ENCODE measurements at places on chromosomes 1 and 21.

- DNase-seq: no peak
These were observed 81.2 kb upstream of the F3 start for GRCh38 chr1:94622757-94623156.

DNA sequence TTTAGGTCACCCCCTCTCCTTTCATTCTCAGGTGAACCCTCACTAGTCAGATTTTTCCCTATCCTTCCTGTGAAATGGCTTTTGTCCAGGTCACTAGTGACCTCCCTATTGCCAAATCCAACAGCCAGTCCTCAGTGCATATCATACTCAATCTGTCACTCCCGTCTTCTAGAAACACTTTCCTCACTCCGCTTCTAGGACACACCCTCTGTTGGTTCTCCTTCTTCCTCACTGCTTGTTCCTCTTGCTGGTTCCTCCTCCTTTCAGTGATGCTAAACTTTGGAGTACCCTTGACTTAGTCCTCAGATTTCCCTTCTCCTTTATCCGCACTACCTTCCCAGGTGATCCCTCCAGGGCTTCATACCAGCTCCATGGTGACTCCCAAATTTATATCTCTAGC is 94.3 kb downstream of the RNF220 start:
- DNase-seq: no peak

- DNase-seq: no peak
These were observed 53.3 kb upstream of the ZC3H11B start for GRCh38 chr1:219666242-219666641.

DNA sequence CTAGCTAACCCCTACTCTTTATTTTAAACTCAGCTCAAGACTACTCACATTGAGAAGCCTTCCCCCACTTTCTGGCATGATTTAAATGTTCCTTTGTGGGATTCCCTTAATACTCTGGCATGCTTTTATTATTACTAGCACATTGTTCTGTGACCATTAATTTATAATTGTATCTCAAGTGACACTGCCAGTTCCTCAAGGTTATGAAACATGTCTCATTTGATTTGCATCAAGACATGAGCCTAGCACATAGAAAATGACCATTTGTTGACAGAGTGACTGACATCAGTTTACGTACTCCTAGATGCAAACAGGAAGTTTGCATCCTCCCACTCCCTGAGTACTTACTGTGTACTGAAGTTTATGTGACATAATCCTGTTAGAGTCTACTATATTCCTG is 15.2 kb downstream of the RGS4 start:
- DNase-seq: no peak

- no peak for DNase-seq
These were observed 17.8 kb upstream of the SERTAD4 start for GRCh38 chr1:210214573-210215409.

DNA sequence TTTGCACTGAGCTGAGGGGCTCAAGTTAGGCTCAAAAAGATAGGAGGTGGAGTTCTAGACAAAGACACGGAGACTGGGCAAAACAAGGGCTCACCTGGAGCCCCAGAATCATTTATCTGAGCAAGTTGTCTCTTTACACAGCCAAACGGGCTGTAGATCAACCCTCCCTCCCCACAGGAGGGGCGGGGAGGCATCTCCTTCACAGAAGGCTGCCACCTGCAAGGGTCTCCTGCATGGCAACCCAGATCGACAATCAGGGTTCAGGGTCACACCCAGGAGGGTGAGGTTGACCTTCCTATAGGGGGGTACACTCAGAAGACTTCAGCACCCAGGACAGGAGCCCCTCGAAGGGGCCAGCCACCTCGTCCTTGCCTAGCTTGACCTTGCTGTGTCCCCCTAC is 84.0 kb downstream of the CD247 start:
- DNase-seq: no peak

DNA sequence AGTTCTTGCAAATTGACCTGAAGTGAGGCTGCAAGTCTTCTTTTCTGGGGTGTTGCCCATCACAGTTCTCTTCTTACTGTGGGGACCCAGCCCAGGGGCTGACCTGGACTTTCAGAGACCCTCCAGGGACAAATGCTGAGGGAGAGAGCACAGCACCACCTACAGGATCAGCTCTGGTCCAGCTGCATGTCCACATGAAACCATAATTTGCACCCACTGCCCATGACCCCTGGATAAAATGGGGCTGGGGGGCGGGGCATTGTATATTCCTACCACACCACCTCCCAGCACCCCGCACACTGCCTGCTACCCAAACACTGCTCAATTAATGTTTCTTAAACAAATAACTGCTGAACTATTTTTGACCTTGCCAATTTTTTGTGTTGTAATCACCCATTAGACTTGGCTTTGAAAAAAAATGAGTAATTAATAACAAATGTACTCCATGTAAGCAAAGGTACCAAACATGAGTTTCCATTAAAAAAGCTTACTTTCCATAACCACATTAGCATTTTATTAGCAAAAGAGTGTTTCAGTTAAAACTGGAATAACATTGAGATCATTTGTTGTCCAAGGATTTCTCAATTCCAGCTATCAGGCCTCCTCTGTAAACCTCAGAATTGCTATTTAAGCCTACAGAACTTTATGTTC is 168.0 kb upstream of the RAB4A start:
- DNase-seq: no peak

DNA sequence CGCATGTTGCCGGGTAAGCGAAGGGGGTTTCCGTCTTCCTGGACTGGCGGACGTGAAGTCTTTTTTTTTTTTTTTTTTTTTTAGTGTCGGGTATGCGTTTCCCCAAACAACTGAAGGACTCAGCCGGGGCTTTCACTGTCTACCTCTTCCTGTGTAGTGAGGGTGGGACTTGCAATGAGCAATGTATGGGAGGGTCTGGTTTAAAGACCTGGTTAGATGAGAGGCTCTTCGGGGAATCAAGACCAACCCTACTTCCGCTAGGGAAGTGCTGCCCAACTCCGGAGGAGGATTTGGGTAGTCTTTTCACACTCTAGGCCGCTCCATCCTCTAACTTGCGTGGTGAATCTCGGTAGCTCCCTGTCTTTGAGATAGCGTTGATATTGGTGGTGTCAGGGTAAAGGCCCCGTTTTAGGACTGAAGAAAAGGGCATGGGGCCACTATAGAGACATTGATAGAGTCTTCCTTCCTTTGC is 754 bp downstream of the PRRC2C start:
- peak; percentile 52 for DNase-seq

GRCh38 chr1:153533689-153534201 is 2.0 kb downstream of the S100A6 start:
- DNase-seq: no peak

DNA sequence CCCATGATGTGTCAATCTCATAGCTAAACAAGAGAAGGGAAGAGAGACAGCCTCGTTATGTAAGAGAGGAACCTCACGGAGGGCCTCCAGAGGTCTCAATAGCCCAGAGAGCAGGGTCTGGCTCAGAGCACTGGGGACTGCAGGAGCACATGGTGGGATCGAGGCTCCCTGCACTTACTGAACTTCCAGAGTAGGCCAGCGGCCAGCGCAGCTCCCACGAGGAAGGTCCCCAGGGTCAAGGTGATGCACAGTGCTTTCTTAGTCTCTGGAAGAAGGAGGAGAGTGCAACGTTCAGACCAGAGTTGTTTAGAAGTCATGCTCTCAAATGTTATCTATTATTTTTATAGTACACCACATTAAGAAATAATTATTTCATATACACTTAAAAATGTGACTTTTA is 18.6 kb downstream of the TMPRSS2 start:
- no peak for DNase-seq

DNA sequence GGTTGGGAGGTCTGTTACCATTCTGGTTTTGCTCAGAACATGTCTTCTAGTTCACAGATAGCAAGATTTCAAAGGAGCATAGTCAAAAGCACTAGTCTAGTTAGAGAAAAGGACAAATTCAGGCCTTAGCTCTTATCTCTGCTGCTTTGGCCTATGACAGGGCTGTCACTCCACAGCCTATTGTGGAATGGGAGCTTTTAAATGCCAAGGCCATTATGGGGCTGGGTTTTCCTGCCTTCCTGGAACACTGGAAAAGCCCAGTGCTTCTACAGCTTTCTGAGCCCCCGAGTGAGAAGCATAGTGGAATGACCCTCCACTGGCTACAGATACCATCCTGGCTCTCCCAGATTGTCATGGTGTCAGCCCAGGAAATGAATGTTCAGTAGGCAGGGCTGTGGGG is 9.3 kb downstream of the MTFR1L start:
- DNase-seq: no peak

- DNase-seq: no peak
These were observed 34.8 kb downstream of the ACOT7 start for GRCh38 chr1:6358757-6359201.

DNA sequence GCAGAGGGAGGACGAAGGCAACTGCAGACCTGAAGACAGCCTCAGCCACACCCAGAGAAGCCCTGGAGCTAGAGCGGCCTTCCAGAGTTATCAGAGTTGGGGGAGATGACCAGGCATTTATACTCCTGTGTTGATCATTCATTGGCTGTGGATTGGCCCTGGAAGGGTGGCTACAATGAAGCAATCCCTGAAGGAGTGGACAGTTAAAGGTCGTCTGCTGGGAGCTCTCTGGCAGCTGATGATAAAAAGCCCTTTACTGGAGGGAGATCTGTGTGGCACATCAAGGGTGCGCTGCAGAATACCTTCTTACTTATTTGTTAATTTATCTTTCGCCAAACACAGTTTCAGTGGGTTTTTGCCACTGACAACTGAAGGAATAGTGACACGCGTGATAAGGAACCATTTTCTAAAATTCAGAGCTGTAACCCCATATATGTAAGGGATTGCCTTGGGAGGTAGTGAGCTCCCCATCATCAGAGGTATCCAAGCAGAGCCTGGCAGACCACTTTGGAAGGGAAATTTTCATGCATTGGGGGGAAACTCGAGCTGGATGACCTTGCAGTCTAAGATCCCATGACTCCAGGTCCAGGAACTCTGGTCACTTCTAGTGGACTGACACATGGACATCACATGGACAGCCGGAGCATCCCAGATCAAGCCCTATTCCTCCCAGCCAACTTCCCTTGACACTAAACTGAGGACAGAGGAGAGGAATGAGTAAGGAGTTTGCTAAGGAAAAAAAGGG is 126.4 kb upstream of the GADD45A start:
- no peak for DNase-seq

All from stimulated activated CD4-positive, alpha-beta T cell treated with anti-CD3 and anti-CD28 coated beads, Interleukin-1b, Interleukin-23, amount 100 ng/mL, for 1 hour (primary cell).